ENCODE measurements at places on chromosomes 2 and 18.
A peak's percentile ranks its signal among the peaks of the same experiment; 100 is the strongest.

GRCh38 chr2:23918837-23919489, 8.0 kb downstream of the ATAD2B start:
- DNase-seq: no peak

DNA sequence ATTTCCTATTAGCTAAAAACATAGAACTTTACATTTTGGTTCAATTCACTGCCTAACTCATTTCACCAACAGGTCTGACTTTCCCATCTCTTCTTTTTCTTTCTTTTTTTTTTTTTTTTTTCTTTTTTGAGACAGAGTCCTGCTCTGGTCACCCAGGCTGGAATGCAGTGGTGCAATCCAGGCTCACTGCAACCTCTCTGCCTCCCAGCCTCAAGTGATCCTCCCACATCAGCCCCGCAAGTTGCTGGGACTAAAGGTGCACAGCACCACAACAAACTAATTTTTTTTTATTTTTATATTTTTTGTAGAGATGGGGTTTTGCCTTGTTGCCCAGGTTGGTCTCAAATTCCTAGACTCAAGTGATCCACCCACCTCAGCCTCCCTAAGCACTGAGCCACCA, 57.8 kb upstream of the HNRNPA3 start:
- DNase-seq: no peak

DNA sequence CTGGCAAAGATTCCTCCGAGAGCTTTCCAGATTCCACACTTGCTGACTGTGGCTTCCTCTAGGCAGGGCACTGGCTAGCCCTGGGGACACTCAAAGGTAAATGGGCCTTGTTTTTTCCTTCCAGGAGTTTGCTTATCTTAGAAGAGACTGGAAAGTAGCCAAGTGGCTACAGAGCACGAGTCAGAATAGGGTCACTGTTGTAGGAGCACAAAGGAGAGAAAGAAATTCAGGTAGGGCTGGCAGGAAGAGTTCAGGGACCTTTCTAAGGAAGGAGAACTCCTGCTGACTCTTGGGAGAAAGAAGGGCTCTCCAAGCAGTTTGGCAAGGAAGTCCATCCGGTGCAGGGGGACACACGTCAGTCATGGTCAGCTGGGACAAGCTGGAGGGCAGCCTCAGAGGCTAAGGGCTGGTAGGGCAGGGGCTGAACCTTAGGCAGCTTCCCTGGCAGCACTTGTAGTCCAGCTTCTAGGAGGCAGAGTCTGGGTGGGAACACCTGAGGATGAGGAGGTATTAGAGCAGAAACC, 39.5 kb downstream of the NIFK start:
- no peak for DNase-seq

GRCh38 chr18:79511671-79512301, 116.1 kb downstream of the NFATC1 start:
- DNase-seq: no peak

- DNase-seq: peak; percentile 29
Measured at GRCh38 chr2:10324095-10324832, 21.6 kb downstream of the HPCAL1 start.

All from skeletal muscle cell (primary cell).